ENCODE measurements at places on chromosomes 11 and 22.

- no peak for DNase-seq
Measured at GRCh38 chr11:43577566-43578264, 102.8 kb upstream of the HSD17B12 start.

DNA sequence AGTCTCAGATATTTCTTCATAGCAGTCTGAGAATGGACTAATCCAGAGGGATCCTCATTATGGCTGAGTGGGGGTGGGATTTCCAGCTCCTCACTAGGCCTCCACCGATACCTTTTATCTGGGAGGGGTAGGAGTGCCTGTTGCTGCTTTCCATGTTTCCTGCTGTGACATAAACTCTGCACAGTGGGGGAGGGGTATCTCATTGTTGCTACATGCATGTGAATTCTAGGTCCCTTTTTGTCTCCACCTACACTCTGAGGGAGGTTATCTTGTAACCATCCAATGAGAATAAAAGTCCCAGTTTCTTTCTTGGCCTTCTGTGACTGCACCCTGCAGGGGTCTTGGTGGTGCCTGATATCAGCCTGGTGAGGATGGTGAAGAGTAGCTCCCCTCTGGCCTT, 60.5 kb downstream of the ADAMTS15 start:
- no peak for DNase-seq

GRCh38 chr22:49276567-49276966, 551.1 kb downstream of the BRD1 start:
- no peak for DNase-seq

DNA sequence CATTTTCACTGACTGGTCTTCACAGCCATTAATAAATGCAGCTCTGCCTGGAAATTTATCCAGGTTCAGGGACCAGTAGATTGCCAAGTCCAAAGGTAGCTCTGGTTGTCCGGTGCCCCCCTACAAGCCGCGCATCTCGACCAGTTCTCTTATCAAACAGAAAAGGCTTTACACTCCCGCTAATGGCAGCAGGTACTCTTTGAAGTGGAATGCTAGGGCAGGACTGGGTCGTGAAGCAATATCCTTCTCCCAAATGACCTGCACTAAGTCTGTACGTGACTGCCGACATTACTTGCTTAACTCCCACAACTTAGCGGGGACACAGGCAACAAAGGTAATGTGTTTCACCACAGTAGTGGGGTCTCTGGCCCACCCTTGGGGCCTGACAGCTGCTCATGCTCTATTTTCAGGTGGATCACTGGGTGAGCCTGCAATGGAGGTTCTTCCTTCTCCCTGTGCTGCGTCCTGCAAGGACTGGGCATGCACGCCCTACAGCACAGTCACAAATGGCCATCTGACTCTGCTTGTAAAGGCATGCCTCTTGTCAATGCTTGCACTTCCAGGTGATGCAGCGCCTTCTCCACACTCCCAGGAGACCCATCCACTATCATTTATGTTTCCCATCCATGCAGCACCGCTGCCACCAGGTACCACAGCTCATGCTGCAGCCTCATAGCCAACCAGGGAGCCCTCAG, 96.1 kb upstream of the CTSC start:
- no peak for DNase-seq

Measured in GM12892 (cell line).